ENCODE measurements at places on chromosomes 11 and 22.

DNA sequence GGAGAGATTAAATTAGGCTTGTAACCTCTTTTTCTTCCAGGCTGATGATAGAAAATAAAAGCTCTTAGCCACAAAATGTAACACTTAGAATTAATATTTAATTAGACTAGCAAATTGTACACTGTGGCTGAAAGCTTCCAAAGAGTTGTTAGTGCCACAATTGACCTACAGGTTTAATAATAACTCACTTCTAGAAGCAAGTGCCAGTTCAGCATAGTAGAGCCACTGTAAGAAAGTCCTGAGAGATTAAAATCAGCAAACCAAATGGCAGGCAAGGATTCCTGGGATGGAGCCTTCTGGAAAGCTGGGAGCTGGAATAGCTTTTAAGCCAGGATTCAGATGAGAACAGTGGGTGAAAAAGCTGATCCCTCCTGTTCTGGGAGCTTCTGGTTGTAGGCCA lies 131.0 kb downstream of the ELP4 start:
- DNase-seq, result no peak

GRCh38 chr22:22431271-22432220 lies 77.0 kb downstream of the ZNF280B start:
- DNase-seq, result peak; percentile 25

GRCh38 chr11:116309446-116309845 lies 463.3 kb downstream of the BUD13 start:
- no peak for DNase-seq

- DNase-seq, result no peak
These were observed 25.4 kb downstream of the NEU3 start for GRCh38 chr11:75014129-75014528.

GRCh38 chr22:43007519-43008102 lies 7.3 kb downstream of the PACSIN2 start:
- DNase-seq, result no peak

GRCh38 chr11:75475767-75476650 lies 43.0 kb upstream of the KLHL35 start:
- no peak for DNase-seq

DNA sequence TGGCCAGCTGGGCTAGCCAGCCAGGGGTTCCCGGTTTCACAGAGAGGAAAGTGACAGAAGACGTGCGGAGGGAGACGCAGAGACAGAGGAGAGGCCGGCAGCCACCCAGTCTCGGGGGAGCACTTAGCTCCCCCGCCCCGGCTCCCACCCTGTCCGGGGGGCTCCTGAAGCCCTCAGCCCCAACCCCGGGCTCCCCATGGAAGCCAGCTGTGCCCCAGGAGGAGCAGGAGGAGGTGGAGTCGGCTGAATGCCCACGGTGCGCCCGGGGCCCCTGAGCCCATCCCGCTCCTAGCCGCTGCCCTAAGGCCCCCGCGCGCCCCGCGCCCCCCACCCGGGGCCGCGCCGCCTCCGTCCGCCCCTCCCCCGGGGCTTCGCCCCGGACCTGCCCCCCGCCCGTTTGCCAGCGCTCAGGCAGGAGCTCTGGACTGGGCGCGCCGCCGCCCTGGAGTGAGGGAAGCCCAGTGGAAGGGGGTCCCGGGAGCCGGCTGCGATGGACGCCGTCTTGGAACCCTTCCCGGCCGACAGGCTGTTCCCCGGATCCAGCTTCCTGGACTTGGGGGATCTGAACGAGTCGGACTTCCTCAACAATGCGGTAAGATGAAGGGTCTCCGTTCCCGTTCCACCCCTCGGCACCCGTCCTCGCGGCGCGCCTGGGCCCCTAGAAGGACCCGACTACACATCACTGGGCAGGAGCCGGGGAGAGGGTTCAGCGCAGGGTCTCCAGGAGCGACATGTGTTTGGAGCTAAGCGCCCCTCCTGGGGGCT lies at the start of gene CREB3L1:
CREB3L1 (plus strand) TSS at position 41 of the 765 bp plus-strand sequence; CDS start at position 491, 450 bp downstream.
- no peak for DNase-seq
